ENCODE measurements at places on chromosomes 7 and 10.

DNA sequence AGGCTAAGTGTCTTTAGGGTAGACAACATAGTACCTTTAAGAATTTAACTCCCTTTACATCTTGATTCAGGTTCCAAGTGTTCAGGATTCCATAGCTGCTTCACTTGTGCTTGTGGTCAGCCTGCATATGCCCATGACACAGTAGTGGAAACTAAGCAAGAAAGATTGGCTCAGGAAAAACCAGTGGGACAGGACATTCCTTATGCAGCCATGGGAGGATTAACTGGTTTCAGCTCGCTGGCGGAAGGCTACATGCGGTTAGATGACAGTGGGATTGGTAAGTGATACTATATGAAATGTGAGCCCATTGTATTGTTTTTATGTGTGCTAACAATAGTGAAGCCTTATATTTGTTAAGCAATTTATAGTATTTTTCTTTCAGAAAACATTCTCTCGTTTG is 11.3 kb downstream of the FAM221A start:
- DNase-seq: no peak

DNA sequence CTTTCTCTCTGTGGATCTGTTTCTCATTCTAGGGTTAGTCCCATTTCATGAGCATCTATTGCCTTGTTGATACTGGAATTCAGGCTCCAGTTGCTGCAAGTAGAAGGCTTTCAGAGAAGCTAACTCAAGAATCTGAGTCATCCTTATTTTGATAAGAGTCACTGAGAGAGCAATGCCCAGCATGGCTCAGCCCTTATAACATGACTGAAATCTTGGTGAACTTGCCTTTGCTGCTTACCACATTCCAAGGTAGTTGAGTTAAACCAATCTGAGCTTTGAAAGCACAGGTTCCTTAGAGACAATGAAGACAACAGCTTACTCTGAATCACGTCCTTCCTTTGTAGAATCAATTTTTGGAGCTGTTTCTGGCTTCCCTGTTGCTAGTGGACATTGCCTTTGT is 53.6 kb upstream of the CHCHD3 start:
- no peak for DNase-seq

DNA sequence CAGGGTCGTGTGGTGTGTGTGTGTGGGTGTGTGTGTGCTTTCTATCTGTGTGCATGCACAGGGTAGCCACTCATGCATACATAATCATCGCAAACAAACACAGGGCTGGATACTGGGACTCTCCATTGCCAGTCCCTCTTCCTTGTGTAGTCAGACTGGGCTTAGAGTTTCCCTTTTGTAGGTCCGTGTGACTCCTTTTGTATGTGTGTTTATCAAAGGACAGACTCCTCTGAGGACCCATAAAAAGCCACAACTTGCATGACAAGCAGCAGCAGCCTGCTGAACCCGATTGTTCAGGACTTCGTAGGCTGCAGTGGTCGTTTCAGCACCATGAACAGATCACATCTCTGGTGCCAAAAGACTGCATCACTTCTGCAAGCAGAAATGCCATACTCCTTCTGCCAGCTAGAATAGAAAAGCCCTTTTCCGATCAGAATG is 895 bp downstream of the VSTM2A start:
- no peak for DNase-seq

- DNase-seq: no peak
Measured at GRCh38 chr7:50812841-50813475, 30.3 kb upstream of the GRB10 start.

DNA sequence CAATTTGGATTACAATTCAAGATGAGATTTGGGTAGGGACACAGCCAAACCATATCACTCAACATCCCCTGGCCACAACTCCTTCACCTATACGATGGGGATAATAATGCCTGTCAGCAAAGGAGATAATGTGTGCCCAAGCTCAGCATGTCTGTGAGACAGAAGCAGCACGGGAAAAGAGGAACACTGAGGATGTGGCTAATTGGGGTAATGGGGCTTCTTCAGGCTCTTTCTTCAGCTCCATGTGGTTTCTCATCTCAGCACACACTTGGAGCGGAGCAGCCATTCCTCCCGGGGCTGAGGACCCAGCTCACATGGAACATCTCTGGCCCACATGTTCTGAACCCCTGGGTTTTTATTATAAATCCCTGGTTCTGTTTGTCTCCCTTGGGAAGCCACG is 136.0 kb upstream of the NAMPT start:
- no peak for DNase-seq

DNA sequence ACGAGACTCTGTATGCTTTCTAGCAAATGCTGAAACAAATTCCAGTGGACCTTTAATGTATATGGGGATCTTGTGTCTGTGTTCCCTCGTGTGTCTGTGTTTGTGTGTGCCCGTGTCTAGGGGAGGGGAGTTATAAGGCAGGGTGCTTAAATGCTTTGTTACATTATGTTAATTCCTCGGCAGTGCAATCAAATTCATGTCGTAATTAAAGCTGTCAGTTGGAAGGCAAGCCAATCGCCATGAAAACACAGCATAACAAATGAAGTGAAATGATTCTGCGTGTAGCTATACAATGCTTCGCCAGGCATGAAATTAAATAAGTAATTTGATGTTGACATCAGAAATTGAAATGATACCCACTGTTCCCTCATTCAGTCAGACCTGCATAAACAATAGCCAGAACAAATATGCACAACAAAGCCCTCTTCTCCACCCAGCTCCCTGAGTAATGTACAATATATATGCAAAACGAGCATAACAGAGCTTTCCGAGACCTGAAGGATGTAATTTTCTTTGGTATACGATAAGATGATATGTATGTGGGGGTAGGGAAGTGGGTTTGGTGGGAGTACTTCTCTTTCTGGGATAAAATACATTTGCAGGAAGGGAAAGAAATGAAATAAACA is 534.1 kb downstream of the AUTS2 start:
- no peak for DNase-seq

DNA sequence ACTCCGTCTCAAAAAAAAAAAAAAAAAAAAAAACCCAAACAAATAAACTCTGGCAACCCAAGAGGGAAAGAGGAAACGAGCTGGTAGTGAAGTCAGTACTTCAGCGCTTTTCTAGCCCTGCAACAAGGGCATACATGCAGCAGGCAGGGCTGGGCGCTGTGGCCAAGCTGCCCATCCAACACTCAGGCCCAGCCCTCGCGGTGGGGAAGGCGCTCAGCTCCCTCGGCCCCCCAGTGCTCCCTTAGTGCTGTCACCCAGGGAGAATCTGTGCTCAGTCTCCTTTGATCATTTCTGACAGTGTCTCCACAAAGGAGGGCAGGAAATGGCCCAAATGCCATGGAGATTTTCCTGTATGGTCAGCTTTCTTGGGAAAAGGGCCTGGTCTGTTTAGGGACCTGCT is 97.2 kb downstream of the SMURF1 start:
- DNase-seq: no peak

DNA sequence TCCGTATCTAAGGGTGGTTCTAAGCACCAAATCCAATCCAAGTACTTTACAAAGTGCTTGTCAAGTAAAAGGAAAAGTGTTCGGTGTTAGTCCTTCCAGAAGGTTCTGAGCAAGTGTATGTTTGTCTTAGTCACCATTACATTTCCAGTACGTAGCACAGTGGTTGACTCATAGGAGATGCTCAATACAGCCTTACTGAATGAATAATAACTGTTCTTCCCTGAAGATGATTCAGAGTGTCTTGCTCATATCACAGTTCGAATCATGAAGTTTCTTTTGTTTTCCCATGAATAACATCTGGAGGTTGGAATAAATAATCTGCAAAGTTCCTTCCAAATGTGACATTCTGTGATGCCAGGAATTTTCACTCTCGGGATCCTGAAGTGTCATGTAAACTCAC is 53.4 kb downstream of the WNT2 start:
- DNase-seq: no peak

GRCh38 chr7:149733924-149734790 is 39.2 kb downstream of the ZNF467 start:
- no peak for DNase-seq

DNA sequence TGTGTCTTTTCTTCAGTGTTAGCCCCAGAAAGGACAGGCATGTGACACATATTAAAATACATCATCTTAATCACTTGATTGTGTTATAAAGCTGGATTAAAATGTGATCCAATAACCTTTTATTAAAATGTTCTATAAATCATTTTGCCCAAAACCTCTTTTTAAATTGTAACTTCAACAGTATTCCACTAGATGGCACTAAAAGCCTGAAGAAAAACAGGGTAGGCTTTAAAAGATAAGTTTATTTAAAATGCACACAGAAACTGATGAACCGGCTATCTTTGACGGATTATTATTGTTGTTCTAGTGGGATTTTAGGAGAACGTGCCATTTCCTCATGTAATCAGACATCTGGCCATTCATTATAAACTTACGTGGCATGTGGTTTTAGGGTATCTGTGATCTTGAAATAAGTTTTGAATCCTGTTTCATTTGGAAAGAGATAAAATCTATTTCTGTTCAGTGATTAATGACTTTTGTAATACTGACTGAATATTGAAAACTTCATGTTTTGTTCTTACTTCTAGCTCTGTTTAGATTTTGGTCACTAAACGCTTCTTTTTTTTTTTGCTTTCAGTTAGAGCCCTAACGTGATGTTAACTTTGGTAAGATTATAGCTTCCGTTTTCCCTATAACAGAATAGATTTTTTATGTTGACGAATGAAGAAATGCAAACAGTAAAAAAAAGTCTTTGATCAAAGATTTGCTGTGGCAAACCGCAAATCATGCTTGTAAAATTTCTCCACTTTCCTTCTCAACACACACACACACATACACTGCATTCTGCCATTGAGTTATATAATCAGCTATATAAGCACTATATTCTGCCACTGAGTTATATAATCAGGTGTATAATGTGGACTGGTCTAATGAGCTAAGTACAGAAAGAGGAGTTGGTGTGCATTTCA is 13.6 kb downstream of the VPS50 start:
- DNase-seq: no peak

GRCh38 chr10:10591715-10592341 is 425.8 kb upstream of the CELF2 start:
- DNase-seq: no peak

- DNase-seq: no peak
Measured at GRCh38 chr7:8499128-8499527, 65.7 kb downstream of the NXPH1 start.

DNA sequence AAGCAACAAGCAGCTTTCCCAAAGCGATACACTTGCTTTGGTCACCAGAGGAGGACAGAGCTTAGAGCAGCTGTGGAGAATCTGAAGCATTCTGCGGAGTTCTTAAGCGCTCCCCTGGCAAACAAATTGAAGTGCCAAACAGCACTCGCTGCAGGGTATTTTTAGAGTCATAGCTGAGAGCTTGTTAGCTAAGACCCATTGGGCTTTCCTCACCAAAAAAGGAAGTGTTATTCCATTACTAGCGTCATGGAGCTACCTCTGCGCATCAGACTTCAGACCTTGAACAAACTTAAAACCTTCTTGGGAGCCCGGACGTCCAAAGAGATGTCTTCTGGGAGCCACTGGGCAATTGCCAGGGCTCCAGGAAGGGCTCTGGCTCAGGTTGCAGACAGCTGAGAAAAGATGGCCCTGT is 23.2 kb upstream of the BMPR1A start:
- DNase-seq: no peak

GRCh38 chr10:3647074-3647473 is 137.9 kb downstream of the KLF6 start:
- DNase-seq: no peak

- DNase-seq: no peak
Measured at GRCh38 chr7:30750683-30751650, 968 bp upstream of the INMT start.

DNA sequence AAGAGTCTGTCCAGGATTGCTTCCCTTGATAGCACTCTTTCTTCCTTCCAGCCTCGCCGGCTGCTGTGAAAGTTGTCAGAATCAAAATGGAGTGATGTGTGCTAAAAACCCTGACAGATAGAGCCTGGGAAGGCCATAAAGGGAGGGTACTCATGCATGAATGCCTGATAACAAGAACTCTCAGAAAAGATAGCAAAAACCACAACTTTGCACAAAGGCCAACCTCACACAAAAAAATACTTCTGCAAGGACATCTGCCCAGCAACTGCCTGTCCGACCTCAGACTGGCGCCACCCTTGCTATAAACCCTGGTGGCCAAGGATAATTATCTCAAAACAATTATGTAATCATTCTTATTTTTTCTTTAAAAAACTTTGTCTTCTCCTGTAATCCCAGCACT is 133.2 kb upstream of the SVIL start:
- no peak for DNase-seq

DNA sequence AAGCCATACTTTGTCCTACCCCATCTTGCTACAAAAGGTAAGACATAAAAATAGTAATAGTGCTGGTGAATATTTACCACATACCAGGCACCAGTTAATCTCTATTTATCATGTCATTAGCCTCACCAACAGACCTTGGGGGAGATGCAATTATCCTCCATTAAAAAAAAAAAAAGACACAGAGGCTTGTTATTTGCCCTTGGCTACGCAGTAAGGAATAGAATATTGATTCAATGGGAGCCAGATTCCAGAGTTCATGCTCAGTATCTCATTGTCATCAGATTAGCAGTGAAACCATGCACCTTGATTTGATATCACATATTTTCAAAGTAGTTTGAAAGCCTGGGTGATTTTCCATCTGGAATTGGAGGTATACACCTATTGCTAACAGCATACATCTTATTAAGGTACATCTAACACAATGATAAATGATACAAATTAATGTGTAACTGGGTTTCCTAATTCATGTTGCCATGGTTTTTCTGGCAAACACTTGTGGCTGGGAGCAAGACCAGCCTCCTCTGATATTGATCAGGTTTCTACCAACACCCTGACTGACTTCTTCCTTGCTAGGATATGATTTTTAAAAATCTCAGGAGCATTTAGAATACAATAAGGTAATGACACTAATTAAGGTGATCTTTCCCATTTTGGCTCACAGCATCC is 67.1 kb upstream of the PRR15 start:
- DNase-seq: no peak

DNA sequence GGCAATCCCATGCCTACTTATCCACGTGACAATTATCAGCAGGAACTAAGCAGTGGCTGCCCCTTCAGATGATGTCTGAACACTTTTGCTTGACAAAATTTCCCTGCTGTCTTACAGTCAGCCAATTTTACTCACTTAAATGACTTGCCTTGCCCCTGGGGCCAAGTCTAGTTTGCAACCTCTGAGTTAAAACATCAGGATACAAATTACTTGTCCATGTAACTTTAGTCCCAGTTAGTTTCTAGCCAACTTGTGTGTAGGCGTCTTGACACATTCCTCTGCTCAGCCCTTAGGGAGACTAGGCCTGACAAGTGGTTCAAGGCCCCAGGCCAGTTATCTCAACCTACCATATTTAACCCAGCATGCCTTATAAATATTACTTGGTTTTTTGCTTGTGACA is 11.6 kb upstream of the TYSND1 start:
- no peak for DNase-seq

- DNase-seq: no peak
Measured at GRCh38 chr10:36126076-36126475, 484.0 kb upstream of the FZD8 start.
